Stimulated activated CD8-positive, alpha-beta memory T cell treated with anti-CD3 and anti-CD28 coated beads, Interleukin-4, amount 100 ng/mL, for 48 hours (primary cell): ENCODE measurements at places on chromosomes 13 and 19.
A peak's percentile ranks its signal among the peaks of the same experiment; 100 is the strongest.

GRCh38 chr13:40271931-40272775 lies 394.3 kb downstream of the FOXO1 start:
- peak; percentile 65 for DNase-seq

- DNase-seq = no peak
Measured at GRCh38 chr19:2848616-2849015, 7.3 kb downstream of the ZNF555 start.

GRCh38 chr13:80251403-80251802 lies 89.5 kb downstream of the SPRY2 start:
- DNase-seq = no peak

- no peak for DNase-seq
Measured at GRCh38 chr19:2331601-2332246, 3.2 kb downstream of the SPPL2B start.

- peak; percentile 57 for DNase-seq
Measured at GRCh38 chr13:51523082-51523518, 61.2 kb upstream of the WDFY2 start.

DNA sequence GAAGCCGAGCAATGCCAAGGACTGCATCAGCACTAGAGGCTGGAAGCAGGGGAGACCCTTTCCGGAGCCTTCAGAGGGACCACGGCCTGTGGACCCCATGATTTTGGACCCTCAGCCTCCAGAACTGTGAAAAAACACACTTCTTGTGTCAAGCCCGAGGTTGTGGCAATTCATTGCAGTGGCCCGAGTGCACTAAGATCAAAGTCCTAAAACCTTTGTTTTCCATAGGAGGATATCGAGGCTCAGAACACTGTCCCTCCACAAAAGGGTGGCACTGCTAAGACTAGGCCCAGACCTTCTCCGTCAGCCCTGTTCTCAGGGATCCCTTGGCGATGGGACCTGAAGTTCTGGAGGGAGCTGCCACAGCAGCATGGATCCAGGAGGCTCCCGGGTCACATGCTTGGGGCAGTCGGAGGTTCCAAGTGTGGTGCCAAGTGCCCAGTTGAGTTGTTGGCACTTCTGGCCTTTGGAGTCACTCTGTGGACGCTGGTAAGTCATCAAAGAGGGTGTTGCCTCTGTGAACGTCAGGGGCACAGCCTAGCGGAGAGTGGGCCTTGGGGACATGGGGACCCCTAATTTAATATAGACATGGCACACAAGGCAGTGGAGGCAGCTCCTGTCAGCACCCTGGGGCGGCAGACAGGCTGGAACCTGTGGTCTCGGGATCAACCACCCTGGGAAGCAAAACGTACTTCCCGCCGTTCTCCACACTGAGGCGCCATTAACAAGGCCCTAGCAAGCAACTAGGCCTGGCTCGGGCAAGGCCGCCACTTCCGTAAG lies 199.2 kb downstream of the COL4A1 start:
- no peak for DNase-seq

GRCh38 chr13:33080972-33081590 lies 64.9 kb downstream of the KL start:
- DNase-seq = no peak

GRCh38 chr19:56079609-56080008 lies 41.5 kb downstream of the ZNF787 start:
- DNase-seq = no peak

DNA sequence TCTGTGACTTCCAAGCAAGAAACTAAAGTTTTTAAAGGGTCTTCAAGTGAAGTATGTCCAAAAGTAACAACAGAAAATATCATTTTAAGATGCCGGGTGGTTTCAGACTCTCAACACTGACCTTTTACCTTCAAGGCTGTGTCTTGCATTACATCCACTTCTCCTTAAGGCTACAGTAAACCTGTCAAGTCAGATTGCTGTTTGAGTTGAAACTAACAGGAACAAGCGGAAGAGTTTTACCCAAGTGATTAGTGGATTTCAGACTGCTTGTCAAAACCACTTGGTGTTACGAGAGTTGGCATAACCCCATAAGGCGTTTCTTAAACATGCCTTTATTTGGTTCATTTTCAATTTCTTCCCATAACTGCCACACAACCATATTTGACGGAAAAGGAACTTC lies 283.1 kb downstream of the DCT start:
- DNase-seq = no peak

- no peak for DNase-seq
Measured at GRCh38 chr13:112345826-112346172, 30.4 kb upstream of the SPACA7 start.

DNA sequence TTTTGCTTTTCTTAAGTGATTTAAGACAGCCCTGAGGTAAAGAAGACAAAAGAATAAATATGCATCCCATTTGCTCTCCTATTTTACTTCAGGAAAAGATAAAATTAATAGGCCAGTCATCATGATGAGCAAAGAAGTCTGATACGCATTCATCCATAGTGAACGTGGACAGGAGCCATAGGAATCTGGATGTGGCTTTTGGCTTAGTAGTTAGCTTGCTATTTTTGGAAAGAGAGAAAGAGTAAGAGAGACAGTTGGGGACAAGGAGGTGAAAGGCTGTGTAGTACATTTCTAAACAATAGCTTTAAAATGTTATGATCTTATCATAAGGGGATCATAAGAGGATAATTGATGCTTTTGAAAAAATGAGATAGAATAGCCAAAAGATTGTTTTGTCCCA lies 545.2 kb downstream of the IRS2 start:
- DNase-seq = no peak

DNA sequence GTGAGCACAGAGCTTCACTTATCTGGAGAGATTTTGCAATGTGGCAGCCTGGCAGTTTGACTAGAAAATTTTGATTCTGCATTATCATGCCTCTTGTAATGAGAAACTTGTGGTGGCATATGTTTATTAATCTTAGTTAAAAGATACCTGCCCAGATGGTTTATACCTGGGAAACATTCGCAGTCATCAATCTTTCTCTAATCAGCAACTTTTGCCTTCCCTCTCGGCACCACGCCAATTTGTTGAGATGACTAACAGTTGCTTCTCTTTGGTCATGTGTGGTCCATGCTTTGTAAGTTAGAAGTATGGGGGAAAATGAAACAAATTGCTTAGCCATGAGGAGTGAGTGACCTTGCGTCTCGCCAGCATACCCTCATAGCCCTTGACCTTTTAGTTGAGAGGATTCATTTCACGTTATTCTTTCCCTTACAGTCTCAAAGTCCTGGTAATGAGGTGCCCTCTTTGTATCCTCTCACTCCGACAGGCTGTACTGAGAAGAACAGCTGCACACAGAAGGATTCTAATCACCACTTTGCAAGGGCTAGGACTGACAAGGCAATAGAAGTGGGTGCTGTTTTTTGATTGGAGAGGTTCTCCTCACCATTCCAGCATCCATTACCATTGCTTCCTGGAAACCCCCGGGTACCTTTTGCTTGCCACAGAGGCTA lies 201.4 kb downstream of the OXGR1 start:
- DNase-seq = no peak

DNA sequence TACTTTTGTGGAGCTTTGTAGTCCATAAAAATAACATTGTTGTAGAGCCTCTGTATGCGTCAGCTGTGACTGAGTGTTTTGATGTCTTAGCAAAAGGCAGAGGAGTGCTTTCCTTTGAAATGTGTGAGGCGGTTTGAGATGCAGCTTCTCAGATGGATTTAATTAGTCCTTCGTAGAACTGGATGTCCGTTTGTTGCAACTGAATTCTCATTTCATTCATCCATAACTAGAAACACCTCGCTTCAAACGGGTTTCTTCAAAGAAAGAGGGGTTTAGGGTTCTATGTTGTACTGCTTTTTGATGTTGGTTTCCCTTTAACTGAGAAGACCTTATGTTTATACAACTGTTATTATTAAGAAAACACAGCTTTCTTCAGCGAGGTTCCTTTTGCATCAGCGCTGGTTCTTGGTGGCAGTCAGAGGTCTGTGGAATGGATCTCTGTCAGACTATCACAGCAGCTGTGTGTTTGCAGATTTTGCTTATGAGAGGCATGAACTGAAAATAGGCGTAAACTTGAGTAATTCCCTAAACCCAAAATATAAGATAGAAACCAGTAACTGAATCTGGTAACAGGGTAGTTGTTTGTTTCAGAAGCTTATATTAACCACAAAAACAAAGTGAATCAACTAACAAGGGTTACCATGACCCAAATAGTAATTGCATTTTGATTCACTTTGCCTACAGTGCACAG lies 194.4 kb downstream of the GGACT start:
- peak; percentile 35 for DNase-seq

- no peak for DNase-seq
Measured at GRCh38 chr19:11674067-11674492, 64.7 kb downstream of the ZNF823 start.

GRCh38 chr19:12481781-12482508 lies 2.7 kb downstream of the ZNF709 start:
- DNase-seq = no peak

- no peak for DNase-seq
Measured at GRCh38 chr13:66113882-66114526, 1116.1 kb downstream of the PCDH9 start.

DNA sequence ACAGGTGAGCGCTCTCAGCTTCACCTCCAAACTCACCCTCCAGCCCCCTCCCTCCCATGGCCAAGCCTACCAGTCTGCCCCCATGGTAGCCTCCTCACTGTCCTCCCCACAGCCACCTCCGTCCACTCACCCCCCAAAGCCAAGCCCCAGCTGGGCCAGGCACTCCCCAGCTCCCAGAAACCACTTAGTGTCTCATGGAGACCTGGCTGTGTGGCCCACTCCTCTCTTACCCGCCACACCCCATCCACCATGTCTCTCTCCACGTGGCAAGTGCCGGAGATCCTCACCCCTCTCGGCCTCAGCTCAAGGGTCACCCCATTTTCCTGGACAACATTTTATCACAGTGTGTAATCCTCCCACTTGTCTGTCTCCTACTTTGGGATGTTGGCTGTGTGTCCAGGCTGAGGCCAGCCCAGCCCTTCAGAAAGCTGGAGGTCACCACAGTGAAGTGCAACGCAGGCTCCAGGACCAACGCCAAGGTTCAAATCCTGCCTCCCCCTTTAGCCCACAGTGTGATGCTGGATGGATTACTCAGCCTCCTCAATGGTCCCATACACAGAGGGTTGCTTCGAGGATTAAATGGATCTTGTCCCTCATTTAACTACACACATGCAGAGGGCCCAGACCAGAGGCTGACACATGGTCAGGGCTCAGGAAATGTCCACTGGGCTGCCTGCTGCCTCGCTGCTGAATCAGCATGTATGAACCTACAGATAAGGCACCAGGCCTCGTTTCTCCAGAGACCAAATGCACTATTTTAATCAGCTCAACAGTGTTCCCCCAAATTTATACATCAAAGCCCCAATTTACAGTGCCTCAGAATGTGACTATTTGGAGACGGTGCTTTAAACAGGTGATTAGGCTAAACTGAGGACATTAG lies 71.3 kb downstream of the CEBPG start:
- DNase-seq = no peak

DNA sequence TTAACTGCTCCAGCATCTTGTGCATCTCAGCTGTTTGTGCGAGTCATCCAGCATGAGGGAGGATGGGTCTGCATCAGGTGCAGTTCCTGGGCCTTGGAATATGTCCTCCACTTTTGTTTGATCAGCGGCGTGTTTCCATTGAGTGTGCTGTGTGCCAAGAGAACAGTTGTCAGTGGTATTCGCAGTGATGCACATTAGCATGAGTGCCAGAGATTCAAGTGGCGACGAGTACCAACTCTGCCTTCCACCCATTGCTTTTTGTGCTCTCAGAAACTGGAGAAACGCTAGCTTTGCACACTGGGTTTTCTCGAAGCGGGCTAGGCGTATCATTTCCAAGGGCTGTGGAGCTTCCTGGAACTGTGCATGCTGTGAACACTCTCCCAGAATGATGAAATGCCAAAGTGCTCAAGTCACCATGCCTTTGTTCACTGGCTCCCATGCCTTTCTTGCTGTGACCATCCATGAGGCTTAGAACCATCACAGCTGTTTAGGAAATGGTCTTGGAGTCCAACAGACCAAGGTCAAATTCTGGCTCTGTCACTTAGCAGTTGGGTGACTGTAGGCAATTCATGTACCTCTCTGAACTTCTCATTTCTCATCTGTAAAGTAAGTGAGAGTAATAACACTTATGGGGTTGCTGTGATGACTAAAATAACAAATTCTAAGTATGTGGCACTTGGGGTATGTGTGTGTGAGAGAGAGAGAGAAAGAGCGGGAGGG lies 18.4 kb downstream of the LRCH1 start:
- DNase-seq = no peak

DNA sequence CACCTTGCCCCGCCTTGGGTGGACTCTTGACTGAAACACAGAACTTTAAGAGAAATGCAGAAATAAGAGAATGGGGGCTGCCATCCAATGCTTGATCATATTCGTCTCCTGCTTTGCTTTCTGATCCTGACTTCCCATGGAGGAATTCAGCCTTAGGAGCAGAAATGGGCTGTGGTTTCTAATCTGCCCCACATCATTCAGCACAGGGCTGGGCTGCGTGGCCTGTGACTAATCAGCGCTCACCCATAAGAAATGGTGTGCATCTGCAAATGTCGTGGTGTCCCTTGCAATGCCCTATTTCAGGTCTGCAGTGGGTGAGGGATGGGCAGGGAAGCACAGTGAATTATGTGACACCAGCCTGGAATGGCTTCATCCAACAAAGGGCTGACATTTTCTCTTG lies 60.7 kb upstream of the URI1 start:
- DNase-seq = no peak

GRCh38 chr13:113649212-113649611 lies 8.8 kb downstream of the ATP4B start:
- no peak for DNase-seq

DNA sequence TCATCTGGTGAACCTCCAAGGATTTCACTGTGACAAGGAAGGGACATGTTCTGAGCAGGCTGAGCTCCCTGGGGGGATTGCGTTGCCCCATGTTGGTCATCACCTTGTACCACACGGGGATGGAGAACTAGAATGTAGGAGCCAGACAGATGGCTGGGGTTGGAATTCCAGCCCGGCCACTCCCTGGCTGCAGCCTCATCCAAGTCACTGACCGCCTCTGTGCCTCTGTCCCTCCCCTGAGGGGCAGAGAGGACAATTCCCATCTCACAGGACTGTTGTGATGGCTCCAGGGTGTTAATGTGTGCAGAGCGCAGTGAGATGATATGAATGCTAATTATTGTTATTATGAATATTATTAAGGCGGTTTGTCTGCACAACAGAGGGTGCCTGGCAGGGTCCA lies 24.1 kb downstream of the ADGRL1 start:
- DNase-seq = no peak

- peak; percentile 95 for DNase-seq
Measured at GRCh38 chr19:18291590-18292461, 10.4 kb upstream of the JUND start.

DNA sequence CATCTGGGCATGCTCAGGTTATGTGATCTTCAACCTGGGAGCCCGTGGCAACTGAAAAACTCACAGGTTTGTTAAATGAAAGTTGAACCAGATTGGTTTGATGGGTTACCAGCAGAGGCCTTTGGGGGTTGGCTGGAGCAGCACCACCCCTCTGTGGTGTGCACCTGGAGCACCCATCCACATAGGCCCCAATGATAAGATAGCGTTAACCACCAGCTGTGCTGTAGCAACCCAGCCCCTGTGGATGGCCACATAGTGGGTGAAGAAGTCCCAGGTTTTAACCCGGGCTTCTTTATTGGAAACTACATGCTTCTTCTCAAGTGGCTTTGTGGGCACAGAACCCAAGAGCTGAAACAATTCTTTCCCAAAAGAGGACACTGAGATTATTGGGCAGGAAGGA lies 22.6 kb upstream of the MTIF3 start:
- no peak for DNase-seq

GRCh38 chr13:98059276-98059675 lies 83.6 kb upstream of the FARP1 start:
- no peak for DNase-seq

GRCh38 chr19:44367024-44367423 lies 10.5 kb upstream of the ZNF112 start:
- no peak for DNase-seq

GRCh38 chr13:27842571-27842970 lies 50.3 kb downstream of the GSX1 start:
- DNase-seq = no peak
